ENCODE measurements at places on chromosomes 5 and 9.

DNA sequence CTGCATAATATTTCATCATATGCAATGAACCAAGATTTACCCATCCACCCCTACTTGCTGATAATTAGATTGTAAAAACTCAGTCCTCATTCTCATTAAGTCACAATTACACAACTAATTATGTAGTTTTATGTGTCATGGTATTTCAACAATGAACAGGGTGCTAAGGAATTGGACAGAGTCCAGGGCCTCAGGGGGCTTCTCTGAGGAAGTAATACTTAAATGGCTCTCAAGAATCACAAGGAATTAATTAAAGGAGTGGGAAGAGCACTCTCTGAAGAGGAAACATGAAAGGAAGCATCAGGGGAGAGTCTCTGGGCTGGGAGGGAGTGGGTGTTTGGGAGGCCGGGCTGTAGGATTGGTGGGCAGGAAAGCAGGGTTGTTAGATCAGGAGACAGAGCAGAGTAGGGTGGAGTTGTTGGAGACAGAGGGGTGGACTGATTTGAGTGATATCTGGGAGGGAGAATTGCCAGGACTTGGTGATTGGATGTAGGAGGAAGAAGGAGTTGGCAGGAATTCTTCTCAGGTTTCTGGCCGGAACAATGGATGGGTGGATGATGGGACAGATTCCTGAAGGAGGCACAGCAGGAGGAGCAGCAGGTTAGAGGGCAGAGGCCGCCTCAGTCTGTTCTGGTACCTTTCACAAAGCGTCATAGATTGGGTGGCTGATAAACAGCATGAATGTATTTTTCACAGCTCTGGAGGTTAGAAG, 23.0 kb upstream of the NSG2 start:
- DNase-seq, result no peak

- DNase-seq, result no peak
These were observed 615.0 kb downstream of the HINT1 start for GRCh38 chr5:130549884-130550561.

DNA sequence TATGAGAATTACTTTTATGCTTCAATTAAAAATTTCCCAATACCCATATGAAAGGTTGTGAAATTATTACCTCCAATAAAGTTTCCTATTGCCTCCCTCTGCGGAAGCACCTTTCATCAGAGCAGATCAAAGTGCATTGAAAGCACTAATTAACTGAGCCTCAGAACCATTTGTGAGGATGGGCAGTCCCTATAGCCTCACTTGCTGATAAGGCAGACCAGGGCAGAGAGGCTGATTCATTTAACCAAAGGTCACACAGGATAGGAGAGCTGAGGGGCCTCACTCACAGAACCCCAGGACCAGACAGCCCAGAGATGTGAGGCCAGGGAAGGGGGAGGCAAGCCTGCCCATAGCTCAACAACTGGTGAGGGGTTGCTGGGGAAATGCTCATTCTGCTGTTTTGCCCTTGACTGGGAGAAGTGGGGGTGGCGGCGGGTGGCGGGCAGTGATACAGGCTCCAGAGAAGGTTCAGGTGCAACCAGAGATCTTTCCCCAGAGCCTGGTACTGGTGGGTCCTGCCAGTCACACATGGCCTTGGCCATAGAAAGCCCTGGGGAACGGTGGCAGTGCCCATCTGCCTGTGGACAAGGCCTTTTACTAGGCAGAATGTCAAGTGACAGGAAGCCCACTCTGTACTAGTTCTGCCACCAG, 57.9 kb downstream of the MACROH2A1 start:
- DNase-seq, result no peak

GRCh38 chr9:23538067-23538402, 288.0 kb downstream of the ELAVL2 start:
- no peak for DNase-seq

GRCh38 chr9:113056191-113057106, at the start of gene ZFP37:
TSS of gene ZFP37 (minus strand) at chr9:113056724. CDS start at chr9:113056688, 36 bp downstream.
- peak; percentile 69 for DNase-seq

DNA sequence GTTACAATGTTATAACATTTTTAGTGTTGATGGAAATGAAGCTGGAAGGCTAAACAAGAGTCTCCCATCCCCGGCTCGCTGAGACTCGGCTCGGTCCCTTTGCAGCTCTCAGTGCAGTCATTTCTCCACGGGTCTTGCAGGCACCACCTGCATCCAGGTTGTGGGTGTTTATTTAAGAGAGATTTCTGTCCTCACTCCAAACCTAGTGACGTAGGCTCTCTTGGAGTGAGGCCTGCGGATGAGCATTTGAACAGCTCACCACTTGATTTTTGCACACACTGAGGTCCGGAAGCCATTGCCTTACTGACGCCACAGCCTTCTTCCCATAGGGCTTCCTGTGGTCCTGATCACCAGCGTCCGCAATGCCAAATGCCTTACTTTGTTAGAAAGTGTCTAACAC, 197.7 kb upstream of the OTULINL start:
- no peak for DNase-seq

Data from liver (tissue), 10 donors.